ENCODE measurements at places on chromosomes 4 and X.

GRCh38 chr4:6134612-6135220 is 65.6 kb downstream of the JAKMIP1 start:
- DNase-seq = peak; percentile 18

DNA sequence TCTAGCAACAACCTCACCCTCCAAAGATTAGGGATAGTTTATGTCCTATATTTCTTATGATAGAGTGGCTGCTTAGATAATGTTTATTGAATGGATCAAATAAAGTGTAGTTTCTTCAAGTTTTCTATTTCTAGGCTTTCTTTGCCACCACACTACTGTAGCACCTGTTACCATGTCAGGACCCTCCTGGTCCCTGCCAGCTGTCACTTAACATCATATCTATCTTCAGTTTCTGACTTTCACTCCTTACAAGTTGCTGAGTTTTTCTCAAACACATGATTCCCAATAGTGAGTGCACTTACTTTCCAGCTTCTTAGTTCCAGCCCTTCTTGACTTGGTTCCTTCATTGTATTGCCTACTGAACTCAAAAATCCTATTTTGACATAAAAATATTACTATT is 593.9 kb upstream of the PITX2 start:
- DNase-seq = no peak

DNA sequence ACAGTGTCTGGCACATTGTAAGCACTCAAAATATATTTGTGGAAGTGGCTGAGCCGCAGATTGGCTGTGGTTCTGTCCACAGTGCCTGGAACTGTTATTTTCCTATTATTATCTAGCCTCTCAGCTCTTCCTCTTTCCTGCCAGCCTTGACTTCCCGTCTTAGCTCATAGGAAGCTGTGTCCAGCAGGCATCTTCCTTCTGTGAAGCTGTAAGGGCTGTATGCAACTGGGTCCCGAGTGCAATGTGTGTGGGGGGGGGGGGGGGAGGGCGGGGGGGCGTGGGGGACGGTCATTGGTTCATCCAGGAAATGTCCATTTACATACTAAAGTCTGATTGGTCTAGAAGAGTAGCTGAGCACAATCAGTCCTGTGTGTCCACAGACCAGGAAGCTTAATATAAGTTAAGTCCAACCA is 210.7 kb downstream of the PDGFRA start:
- no peak for DNase-seq

DNA sequence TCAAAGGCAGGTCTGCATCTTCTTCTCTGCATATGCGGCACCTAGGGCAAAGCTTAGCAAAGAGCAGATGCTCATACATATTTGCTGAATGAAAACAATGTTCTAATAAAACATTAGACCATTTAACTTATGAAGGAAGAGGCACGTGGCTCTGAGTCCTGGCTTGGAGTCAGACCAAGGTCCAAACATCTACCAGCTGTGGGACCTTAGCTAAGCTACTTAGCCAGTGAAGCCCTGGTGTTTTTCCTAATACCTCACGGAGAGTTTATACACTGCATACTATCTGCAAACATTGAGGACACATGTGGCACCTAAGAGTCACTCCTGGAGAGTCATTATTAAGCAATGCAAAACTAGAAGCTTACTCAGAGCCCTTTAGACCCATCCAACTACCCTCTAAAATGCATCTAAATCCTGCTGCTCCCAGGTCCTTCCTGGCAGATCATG is 9.0 kb downstream of the PDGFC start:
- no peak for DNase-seq

- DNase-seq = no peak
These were observed 75.8 kb downstream of the FAM53A start for GRCh38 chr4:1608196-1608820.

- no peak for DNase-seq
These were observed 94.2 kb downstream of the PJA1 start for GRCh38 chrX:69070949-69071650.

DNA sequence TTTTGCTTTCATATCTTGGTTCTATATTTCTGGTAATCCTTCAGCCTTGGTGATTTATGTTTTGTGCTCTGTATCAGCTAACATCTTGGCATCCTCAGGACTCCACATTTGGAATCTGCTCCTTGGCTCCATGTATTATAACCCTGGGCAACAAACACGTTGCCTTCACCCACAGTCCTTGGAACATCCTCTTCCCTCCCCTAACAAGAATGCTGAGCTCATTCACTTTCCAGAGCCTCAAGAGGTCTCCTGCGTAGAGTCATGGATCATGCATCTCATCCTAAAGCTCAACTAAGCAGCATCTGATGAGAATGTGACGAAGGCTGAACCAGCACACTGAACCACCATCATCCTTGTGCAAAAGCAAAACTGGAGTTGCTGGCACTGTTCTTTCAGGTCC is 60.5 kb upstream of the C1GALT1C1 start:
- DNase-seq = no peak

GRCh38 chr4:48431401-48431800 is 51.7 kb upstream of the SLC10A4 start:
- no peak for DNase-seq

DNA sequence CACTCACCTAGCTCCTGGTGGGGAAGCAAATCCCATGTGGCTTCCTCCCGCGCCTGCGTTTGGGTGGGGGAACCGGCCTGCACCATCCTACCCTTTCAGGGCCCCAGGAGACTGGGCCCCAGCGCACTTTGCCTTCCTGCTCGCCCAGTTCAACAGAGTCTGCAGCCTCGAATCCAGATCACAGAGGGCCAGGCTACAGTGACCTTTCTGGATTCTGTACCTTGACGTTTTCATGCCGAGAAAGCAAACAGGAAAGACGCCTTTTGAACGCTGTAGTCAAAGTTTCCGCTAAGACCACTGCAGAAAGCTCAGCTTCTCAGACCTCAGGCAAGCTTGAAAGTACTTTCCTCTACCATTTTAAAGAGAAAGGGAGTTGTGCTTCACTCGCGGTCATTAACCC is 7.4 kb upstream of the BEND2 start:
- DNase-seq = no peak

- no peak for DNase-seq
These were observed 25.5 kb downstream of the PRIMPOL start for GRCh38 chr4:184675018-184675417.

DNA sequence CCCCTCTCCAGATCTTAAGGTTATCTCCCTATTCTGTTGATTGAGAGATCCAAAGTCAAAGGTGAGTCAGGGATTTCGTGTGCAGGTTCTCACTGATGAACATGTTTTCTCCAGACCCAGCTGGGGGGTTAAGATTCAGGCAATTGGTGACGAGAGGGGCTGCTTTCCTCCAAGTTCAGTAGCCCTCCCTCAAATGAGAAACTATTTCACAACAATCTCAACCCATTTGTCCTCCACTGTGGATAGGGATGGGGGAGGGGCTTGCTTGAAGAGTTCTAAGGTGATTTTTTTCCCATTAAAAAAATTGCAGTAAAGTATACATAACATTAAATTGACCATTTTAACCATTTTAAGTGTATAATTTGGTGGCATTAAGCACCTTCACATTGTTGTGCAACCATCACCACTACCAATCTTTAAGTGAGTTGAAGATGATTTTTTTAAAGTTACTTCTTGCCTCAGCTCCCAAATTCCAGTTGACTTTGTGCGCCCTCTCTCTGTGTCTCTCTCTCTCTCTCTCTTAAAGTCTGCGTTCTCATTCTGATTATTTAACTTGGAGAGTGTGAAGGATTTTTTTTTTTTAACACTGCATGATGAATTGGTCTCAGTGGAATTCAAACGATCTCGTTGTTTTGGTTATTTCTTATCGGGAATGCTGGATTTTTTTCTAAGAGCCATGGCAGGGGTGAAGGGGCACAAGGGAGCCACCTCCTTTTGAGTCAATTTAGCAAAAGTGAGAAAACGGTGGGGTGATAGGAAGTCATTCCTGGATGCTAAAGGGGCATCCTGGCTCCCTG is 175.9 kb downstream of the SHROOM3 start:
- DNase-seq = no peak

GRCh38 chr4:150178161-150178560 is 99.9 kb downstream of the DCLK2 start:
- no peak for DNase-seq

- DNase-seq = no peak
These were observed 36.4 kb downstream of the TMEM150C start for GRCh38 chr4:82525307-82525911.

DNA sequence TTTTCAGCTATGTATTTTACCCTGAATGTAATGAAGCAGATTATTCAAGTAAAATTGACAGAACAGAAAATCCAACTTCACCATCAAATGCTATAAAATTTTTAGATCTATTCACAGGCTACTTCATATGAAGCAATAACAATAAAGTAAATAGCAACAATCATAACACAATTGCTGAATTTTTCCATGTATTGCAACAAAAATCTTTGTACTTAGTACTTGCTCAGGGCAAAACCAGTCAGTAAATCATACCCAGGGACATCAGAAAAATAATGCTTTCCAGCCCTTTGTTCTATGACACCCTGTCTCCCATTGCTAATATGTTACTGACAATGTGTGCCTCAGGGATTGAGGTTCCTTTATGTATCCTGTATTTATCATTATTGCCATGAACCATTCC is 15.5 kb downstream of the TNIP3 start:
- no peak for DNase-seq

DNA sequence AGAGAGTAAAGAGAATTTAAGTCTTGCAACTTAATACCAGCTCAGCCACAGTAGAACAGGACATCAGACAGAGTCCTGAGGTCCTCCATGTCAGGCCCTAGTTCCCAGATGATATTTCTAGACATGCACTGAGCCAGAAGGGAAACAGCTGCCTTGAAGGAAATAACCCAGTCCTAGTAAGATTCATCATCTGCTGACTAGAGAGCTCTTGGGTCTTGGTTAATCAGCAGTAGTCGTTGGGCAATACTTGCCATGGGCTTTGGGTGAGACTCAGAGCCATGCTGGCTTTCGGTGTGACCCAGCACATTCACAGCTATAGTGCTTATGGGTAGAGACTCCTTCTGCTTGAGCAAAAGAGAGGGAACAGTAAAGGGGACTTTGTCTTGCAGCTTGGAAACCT is 379.1 kb downstream of the AR start:
- no peak for DNase-seq

Measured in stimulated activated CD8-positive, alpha-beta memory T cell treated with anti-CD3 and anti-CD28 coated beads, Interleukin-12 subunit alpha, Interleukin-12 subunit beta, amount 100 ng/mL, for 4 hours (primary cell).